ENCODE measurements at places on chromosomes 4 and X.

- DNase-seq: no peak
These were observed 47.0 kb upstream of the SLC34A2 start for GRCh38 chr4:25608644-25609043.

GRCh38 chr4:24973747-24974601, 56.8 kb downstream of the LGI2 start:
- peak; percentile 54 for DNase-seq

GRCh38 chrX:13103188-13103913, 58.9 kb upstream of the FAM9C start:
- DNase-seq: no peak

- no peak for DNase-seq
These were observed 5.4 kb upstream of the GTPBP6 start for GRCh38 chrX:323721-324628.

DNA sequence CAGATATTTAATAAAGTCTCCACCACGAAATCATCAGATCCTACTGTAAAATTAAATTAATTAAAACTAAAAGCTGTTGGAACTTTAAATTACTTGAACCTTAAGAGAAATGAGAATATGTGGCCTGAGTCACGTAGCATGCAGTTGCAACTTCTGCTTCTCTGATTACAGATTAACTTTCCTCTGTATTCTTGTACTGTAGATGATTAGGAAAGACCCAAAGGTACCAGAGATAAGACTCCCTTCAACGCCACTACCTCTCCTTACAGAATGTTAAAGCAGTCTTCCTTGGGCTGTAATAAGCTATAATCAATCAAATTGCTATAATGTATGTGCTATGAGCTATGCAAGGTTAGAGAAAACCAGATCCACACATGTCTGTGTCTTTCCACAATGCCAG, 47.9 kb downstream of the FAM13A start:
- DNase-seq: no peak

GRCh38 chr4:163614866-163615265, 120.4 kb downstream of the TMA16 start:
- no peak for DNase-seq

GRCh38 chrX:140141444-140142029, 176.2 kb upstream of the CXorf66 start:
- DNase-seq: peak; percentile 4

DNA sequence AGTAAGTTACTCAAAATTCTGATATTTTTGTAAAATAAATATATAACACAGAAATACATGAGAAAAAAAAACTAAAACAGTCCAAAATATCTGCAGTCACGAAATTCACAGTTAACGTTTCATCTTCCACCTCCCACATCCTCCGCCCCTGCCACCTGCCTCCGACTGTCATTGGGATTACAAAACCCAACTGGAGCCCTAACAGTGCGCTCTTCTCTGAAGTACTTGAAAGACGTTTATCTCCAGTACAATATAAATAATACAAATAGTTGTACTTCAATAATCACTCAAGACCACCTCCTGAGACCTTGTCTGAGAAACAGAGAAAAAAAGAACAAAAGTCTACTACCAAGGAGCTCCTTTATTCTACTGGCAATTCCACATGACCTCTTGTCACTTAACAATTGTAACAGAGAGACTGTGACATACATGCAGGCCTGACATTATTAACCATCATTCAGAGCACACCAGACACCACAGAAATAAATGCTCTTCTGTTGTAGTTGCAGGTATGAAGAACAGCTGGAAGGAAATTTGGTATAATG, 280.6 kb downstream of the PPP3CA start:
- DNase-seq: no peak

GRCh38 chr4:26713563-26714151, 129.8 kb downstream of the TBC1D19 start:
- DNase-seq: no peak

DNA sequence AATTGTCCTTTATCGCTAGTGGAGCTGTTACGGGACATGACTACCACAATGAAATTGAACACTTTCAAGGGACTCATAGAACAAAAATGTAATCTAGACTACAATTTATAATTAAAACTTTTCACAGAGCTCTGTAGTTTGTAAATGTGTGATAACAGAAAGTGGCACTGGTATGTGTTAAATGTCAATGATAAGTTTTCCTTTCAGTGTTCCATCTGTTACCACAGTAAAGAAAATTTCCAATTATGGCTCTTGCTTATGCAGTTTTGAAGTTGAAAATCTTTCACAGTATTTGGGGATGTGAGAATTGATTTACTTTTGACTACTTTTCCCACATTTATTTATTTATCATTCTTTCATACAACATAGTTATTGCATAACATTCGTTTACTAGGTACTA, 40.1 kb upstream of the GUCY1A1 start:
- no peak for DNase-seq

GRCh38 chr4:47065051-47065481, 33.7 kb downstream of the GABRB1 start:
- DNase-seq: no peak

- DNase-seq: no peak
These were observed 112.7 kb downstream of the BCOR start for GRCh38 chrX:39985071-39985470.

All from prostate gland (tissue), 2 donors.